ENCODE measurements at places on chromosomes 5 and 9.

- DNase-seq: no peak
Observed at GRCh38 chr5:129943936-129944335, 39.7 kb downstream of the CHSY3 start.

- no peak for DNase-seq
Observed at GRCh38 chr5:73908846-73909245, 282.9 kb downstream of the ARHGEF28 start.

DNA sequence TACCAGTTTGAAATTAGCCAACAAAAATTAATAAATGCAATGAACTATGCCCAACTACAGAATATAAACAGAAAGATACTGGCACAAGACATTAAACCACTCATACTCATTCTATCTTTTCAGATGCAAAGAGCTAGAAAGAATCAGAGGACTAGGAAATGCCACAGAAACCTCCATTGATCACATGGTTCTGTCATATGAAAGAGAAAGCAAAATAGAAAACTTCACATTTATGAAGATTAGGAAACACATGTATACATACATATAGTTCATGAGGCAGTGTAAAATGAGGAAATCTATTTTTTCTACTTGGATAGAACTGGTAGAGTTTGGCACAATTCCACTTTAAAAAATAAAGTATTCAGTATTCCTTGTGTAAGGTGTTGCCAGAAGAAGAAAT is 275.1 kb upstream of the PTGER4 start:
- no peak for DNase-seq

- DNase-seq: no peak
Observed at GRCh38 chr9:132627106-132627505, 42.7 kb downstream of the DDX31 start.

- no peak for DNase-seq
Observed at GRCh38 chr5:174319551-174319950, 274.0 kb downstream of the NSG2 start.

GRCh38 chr5:160699301-160699700 is 152.7 kb downstream of the ATP10B start:
- DNase-seq: no peak

GRCh38 chr5:58069846-58070245 is 390.0 kb downstream of the PLK2 start:
- DNase-seq: no peak

DNA sequence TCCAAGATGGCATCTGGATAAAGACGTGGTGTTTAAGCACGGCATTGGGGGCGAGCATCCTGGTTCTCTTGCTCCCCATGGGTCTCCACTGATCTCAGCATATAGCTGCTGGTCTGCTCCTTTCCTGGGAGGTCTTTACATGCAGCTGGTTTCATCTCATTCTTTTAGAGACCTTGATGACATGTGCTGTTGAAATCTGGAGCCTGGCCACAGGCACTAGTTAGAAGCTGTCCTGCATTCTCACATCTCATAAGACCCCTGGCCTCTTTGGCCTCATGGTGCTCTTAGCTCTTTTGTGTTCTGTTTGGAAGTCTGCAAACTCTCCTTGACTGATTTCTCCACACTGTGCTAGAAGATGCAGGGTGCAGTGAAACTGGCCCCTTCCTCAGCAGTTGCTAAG is 113.0 kb downstream of the SMARCA2 start:
- no peak for DNase-seq

- DNase-seq: no peak
Observed at GRCh38 chr9:4137234-4137633, 162.6 kb downstream of the GLIS3 start.

- DNase-seq: no peak
Observed at GRCh38 chr5:57784121-57784520, 301.5 kb upstream of the ACTBL2 start.

DNA sequence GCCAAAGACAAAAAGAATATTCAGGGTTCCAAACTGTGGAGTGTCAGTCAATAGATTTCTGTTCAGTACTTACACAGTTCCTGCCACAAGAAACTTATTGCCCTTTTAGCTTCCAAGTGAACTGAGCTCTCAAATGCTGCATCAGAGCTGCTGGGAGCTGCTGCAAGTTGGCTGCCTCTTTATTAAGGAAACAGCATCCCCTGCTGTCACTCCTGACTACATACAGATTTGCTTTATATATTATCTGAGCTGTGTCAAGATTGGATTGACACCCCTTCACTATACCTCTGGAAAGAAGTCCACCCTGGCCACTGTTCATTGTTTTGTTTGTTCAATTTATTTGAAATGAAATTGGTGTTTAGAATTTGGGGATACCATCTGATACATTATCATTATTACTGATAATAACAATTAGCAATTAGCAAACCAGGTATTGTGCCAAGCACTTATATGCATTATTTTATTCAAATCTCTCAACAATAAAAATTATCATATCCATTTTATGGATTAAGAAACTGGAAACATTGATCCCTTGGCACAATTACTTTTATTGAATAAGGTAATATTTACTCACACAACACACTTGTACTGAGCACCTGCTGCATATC is 16.4 kb upstream of the C5orf58 start:
- no peak for DNase-seq

DNA sequence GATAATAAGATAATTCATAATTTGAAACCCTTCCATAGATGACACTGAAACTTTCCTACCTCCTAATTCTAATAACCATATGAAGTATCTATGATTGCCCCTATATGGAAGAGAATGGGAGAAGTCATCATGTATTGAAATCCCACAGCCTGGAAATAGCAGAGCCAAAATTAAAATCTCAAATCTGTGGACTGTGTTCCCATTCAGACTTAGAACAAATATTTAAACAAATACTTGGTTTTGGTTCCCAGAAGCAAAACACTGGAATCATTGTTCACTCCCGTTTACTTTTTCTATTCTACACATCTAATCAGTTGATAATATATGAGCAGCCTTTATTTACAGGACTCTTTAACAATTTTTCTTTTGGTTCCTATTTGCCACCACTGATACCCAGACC is 92.6 kb upstream of the PTPRD start:
- no peak for DNase-seq

- no peak for DNase-seq
Observed at GRCh38 chr5:104564530-104564929, 1001.9 kb upstream of the NUDT12 start.

GRCh38 chr5:137733922-137734321 is 2.0 kb downstream of the KLHL3 start:
- DNase-seq: no peak

GRCh38 chr5:90902170-90902569 is 343.6 kb downstream of the ADGRV1 start:
- no peak for DNase-seq

DNA sequence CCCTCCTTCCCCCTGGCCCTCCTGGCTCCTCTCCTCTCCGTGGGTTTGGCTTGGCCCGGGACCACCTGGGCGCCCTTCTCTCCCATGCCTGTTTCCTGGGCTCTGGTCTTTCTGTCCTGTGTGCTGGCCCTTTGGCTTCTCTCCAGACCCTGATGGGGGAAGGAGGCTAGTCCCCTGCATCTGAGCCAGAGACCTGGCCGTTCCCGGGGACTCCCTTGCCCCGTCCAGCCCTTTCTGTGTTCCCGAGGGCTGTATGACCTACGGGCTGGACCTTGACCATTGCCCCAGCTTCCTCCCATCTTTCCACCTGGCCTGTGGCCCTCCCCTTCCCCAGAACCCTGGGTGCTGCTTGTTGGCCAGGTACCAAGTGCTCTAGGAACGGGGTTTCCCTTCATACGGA is 8.4 kb downstream of the NELFB start:
- no peak for DNase-seq

All from activated CD8-positive, alpha-beta memory T cell treated with anti-CD3 and anti-CD28 coated beads for 4 hours (primary cell).